ENCODE measurements at places on chromosomes 13 and 19.
A peak's percentile ranks its signal among the peaks of the same experiment; 100 is the strongest.

- DNase-seq, result no peak
Observed at GRCh38 chr19:39953915-39954314, 17.1 kb upstream of the PSMC4 start.

- DNase-seq, result no peak
Observed at GRCh38 chr19:45103156-45103507, 10.2 kb downstream of the PPP1R37 start.

DNA sequence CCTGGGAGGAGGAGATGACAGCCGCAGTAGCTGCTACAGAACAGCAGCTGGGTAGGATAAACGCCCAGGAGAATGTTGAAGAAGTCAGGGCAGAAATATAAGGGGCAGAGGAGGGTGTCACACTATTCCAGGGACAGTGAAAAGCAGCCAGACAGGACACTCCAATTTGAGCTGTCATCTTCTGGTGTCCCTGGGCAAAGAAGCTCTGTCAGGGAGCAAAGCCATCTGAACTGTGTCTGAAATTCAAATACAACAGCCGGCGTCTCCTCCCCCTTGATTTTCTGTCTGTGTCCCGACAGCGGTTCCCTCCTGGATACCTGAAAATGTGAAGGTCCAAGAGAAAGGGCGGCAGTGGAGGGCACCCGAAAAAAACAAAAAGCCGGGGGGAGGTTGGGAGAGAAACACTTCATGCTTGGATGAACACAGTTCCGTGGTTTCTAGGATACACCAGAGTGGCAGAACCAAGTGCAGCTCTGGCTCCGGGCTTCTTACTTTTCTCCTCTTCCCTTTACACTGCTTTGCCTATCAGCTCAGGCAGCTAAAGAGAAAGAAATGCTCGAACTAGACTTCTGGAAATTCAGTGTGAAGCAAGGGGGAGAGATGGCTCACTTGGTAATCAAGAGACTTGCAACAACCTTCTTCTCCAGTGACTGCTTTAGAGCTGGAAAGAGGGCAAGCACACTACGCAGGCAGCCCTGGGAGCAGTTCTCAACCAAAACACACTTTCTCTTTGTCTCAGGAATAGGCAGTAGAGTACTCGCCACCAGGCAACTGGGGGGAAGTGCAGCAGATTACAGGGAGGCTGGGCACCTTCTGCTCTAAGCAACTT lies 465.6 kb downstream of the ITGBL1 start:
- peak; percentile 65 for DNase-seq

- no peak for DNase-seq
Observed at GRCh38 chr13:98398581-98398980, 178.3 kb downstream of the STK24 start.

GRCh38 chr19:8261881-8262280 lies 46.3 kb downstream of the CD320 start:
- DNase-seq, result no peak
